ENCODE measurements at places on chromosomes 1 and 21. TPM values are rescaled to one million over a fixed set of nuclear protein-coding genes. Genes with fewer than 3 reads are reported as not detected.

MYOM3 gene
- not detected for total RNA-seq

FCRL2 gene
- total RNA-seq = 0.12 TPM

RYR2 gene
- total RNA-seq = not detected

FCN3 gene
- total RNA-seq = not detected

MPL gene
- total RNA-seq = not detected

PGBD5 gene
- not detected for total RNA-seq

GFI1 gene
- 85.0 TPM for total RNA-seq

ARHGEF16 gene
- total RNA-seq = 0.12 TPM

TSTD1 gene
- total RNA-seq = 44.8 TPM

HSPA6 gene
- total RNA-seq = 0.33 TPM

HOOK1 gene
- total RNA-seq = 12.9 TPM

RNF186 gene
- not detected for total RNA-seq

CXADR gene
- 0.56 TPM for total RNA-seq

NPR1 gene
- total RNA-seq = not detected

GJC2 gene
- total RNA-seq = 1.1 TPM

TEX38 gene
- not detected for total RNA-seq

CFHR4 gene
- not detected for total RNA-seq

DLGAP3 gene
- 0.91 TPM for total RNA-seq

CASQ2 gene
- total RNA-seq = not detected

SPRR3 gene
- total RNA-seq = not detected

MDM4 gene
- total RNA-seq = 64.3 TPM

PPIAL4G gene
- total RNA-seq = not detected

CCNL2 gene
- total RNA-seq = 92.2 TPM

C8A gene
- not detected for total RNA-seq

SERTAD4 gene
- total RNA-seq = not detected

CLDN19 gene
- total RNA-seq = not detected

MIXL1 gene
- 0.10 TPM for total RNA-seq

TPM3 gene
- 753 TPM for total RNA-seq

DNAI4 gene
- 1.4 TPM for total RNA-seq

LPAR3 gene
- 1.1 TPM for total RNA-seq

KAZN gene
- 0.74 TPM for total RNA-seq

HIVEP3 gene
- total RNA-seq = 21.3 TPM

MEX3A gene
- 0.34 TPM for total RNA-seq

GSTM5 gene
- not detected for total RNA-seq

S100A9 gene
- not detected for total RNA-seq

LAMC2 gene
- not detected for total RNA-seq

LCE1D gene
- total RNA-seq = not detected

TLCD4 gene
- total RNA-seq = 0.45 TPM

FAM43B gene
- total RNA-seq = not detected

BCL2L15 gene
- 0.88 TPM for total RNA-seq

SRM gene
- 387 TPM for total RNA-seq

TCHHL1 gene
- total RNA-seq = not detected

NOL9 gene
- total RNA-seq = 55.1 TPM

NUP133 gene
- 62.7 TPM for total RNA-seq

IVL gene
- not detected for total RNA-seq

PEAR1 gene
- not detected for total RNA-seq

MX2 gene
- 31.3 TPM for total RNA-seq

ERICH3 gene
- total RNA-seq = not detected

HAO2 gene
- total RNA-seq = not detected

NMNAT2 gene
- total RNA-seq = not detected

CYP4A22 gene
- total RNA-seq = not detected

HNRNPCL2 gene
- total RNA-seq = not detected

SPRR1A gene
- total RNA-seq = not detected

ZSWIM5 gene
- 0.37 TPM for total RNA-seq

COL24A1 gene
- total RNA-seq = not detected

TRIM67 gene
- total RNA-seq = not detected

DONSON gene
- 38.7 TPM for total RNA-seq
